ENCODE measurements at places on chromosomes 13 and 19. TPM values are rescaled to one million over a fixed set of nuclear protein-coding genes. Genes with fewer than 3 reads are reported as not detected.

Gene SULT2A1
- not detected for total RNA-seq

Gene CD37
- not detected for total RNA-seq

Gene OR10H2
- total RNA-seq, result not detected

Gene SIGLEC14
- total RNA-seq, result not detected

Gene ZNF682
- 1.1 TPM for total RNA-seq

Gene OR4F17
- not detected for total RNA-seq

Gene ZSCAN4
- total RNA-seq, result not detected

Gene ONECUT3
- total RNA-seq, result not detected

Gene MEDAG
- not detected for total RNA-seq

Gene KLK3
- not detected for total RNA-seq

Gene FCGBP
- total RNA-seq, result 0.07 TPM

Gene CASP14
- not detected for total RNA-seq

Gene ZNF221
- total RNA-seq, result 5.8 TPM

Gene ZNF784
- total RNA-seq, result 0.62 TPM

Gene TNFRSF19
- 6.5 TPM for total RNA-seq

Gene ATP8B3
- total RNA-seq, result 12.4 TPM

Gene LRFN3
- total RNA-seq, result 8.2 TPM

Gene SAMD4B
- 55.7 TPM for total RNA-seq

Gene NUP58
- total RNA-seq, result 102 TPM

Gene KIR2DL3
- not detected for total RNA-seq

Gene CBARP
- total RNA-seq, result 0.93 TPM

Gene IGFL2
- not detected for total RNA-seq

Gene PTH2
- total RNA-seq, result not detected

Gene CYP2F1
- total RNA-seq, result not detected

Gene OR10H1
- total RNA-seq, result not detected

Gene FLT3LG
- total RNA-seq, result 6.2 TPM

Gene TMC4
- not detected for total RNA-seq

Gene FUT2
- total RNA-seq, result not detected

Gene PABPC3
- not detected for total RNA-seq

Gene CATSPERD
- not detected for total RNA-seq

Gene TPTE2
- not detected for total RNA-seq

Gene HTR2A
- 0.02 TPM for total RNA-seq

Gene SEMA6B
- total RNA-seq, result 29.2 TPM

Gene ZNF726
- 10.4 TPM for total RNA-seq

Gene CD33
- 3.1 TPM for total RNA-seq

Gene NDFIP2
- 33.8 TPM for total RNA-seq

Gene LENG9
- not detected for total RNA-seq

Measured in A172 (cell line).